ENCODE measurements at places on chromosomes 13 and 19.
A peak's percentile ranks its signal among the peaks of the same experiment; 100 is the strongest.

GRCh38 chr13:26698392-26699196, 62.0 kb downstream of the GPR12 start:
- peak; percentile 84 for DNase-seq

DNA sequence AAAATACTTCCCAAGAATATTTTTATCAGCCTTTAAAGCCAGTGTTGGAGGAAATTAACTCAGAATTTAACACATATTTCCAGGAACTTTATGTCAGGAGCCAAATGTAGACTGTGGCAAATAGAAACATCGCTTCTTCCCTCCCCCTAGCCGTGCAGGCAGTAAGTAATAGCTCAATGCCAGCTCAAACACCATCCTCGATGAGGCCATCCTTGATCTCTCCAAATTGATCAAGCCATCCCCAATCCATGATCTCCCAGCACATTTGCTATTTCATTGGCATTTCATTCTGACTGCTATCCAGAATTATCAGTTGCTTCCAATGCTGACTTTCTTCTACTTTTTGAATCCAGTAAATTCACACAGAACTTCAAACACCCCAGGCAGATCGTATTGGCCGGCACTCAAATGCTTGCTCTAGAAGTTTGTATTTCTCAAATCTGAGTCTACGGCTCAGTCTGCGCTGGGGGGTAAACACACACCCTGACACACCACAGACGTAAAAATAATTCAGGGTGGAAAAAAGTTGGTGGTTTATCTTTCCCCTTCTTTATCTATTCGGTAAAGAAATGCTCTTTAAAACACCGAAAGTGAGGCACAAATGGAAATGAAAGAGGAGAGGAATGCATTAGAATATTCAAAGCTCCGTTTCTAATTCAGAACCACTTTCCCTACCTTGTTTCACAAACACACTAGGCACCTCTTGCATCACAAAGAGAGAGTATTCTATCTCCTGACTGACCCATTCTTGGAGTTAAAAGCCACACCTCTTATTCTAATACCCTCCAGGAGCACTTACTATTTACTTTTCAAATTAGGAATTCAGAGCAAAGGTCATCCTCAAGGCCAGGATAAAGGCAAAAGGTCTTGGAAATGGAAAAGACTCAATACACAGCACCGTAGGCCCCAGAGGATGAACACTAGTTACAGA, 991 bp downstream of the OBI1 start:
- DNase-seq, result no peak

DNA sequence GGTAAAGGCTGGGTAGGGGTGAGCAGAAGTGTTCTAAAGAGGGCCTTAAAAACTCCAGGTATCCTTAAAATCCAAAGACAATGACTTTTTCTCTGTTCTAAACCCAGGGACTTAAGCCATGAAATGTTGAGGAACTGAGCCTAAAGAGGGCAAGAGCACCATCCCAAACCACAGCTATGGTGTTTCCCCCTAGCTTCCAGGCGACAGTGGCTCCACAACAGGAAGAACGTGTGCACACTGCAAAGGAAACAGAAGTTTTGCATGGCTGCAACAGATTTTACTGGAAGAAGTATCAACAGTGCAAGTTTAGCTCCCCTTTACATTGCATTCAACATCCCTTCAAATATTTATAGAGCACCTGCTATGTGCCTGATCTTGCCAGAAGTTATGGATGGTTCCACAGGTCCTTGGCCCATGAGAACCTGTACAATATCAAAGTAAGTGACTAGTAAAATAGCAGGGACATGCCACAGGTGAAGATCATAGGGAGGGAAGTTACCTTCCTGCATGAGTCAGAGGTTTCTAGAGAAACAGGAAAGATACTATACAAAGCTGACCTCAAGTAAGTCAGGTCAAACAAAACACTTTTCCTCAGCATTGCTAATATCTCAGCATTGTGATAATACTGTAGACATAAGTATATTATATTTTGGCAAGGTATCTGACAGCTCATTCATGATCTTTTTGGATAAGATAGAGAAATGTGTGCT, 8.4 kb upstream of the KCTD12 start:
- DNase-seq, result no peak

- no peak for DNase-seq
Measured at GRCh38 chr13:79869326-79869725, 388.4 kb downstream of the NDFIP2 start.

GRCh38 chr13:35716186-35716585, 239.7 kb upstream of the MAB21L1 start:
- DNase-seq, result no peak

- DNase-seq, result no peak
Measured at GRCh38 chr19:16210168-16210567, 12.5 kb downstream of the AP1M1 start.

DNA sequence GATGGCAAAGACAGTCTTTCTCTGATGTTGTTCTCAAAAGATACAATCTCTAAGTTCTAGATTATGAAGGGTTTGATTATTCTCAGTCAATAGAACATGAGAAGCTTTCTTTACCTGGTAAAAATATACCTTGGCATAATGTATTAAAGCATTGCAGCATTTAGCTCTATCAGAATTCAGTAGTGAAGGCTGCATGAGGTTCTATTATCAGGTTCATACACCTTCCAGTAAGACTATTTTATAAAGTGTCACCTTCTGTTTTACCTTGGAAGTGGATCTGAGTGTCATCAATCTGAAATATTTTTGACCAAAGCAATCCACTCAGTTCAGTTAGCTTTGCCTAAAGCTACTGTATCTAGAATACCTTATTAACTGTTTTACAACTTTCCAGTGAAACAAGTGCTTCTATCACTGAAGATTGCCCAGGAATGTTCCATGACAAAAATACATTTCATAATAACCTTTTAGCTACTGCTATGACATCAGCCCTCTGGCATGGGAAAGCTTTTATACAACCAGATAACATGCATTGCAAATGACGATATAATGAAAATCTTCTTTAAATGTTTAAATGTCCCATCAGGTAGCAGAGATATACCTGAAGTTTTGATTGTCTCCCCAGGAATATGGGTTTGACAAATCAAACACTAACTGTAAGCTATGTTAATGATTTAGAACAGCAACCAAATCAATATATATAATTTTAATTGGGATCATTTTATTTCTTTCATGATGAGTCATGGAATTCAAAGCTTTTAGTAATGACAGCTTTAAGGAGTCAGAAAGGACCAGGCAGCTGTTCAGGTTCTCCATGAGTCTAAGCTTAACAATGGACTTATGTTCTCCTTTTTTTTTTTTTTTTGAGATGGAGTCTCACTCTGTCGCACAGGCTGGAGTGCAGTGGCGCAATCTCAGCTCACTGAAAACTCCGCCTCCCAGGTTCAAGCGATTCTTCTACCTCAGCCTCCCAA, 72.2 kb downstream of the UFM1 start:
- no peak for DNase-seq

DNA sequence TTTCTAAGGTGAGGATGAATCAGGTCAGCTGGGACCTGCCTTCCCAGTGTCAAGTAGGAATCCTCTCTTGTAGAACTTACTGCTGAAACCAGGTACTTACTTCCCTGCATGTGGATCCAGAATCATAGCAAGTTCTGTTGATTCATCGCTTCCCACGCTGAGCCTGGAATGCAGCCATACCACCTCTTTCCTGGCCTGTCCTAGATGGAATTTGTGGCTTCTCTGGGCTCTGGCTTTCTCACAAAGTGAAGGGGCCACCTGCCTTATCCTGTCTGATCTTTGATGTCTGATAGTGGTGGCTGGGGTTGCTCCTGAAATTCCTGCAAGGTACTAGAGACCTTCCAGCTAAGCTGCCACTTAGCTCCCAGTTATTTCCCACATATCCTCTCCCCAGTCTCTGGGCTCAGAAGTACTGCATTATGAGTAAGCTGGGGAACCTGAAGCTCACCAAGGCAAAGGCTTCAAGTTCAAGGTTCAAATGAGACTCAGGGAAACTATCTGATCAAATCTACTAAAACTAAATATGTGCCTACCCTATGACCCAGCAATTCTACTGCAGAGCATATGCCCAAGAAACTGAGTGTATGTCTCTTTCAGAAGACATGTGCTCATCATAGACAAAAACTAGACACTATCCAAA, 103.5 kb downstream of the SUCLA2 start:
- DNase-seq, result no peak

All from left ventricle myocardium superior (tissue), 1 donor.